ENCODE measurements at places on chromosomes 1 and 21.
A peak's percentile ranks its signal among the peaks of the same experiment; 100 is the strongest.

- DNase-seq = peak; percentile 46
Measured at GRCh38 chr1:209455145-209455544, 128.4 kb upstream of the CAMK1G start.

GRCh38 chr21:42599962-42600361, 53.5 kb upstream of the PDE9A start:
- DNase-seq = no peak

- DNase-seq = no peak
Measured at GRCh38 chr1:212119397-212119837, 83.9 kb downstream of the DTL start.

DNA sequence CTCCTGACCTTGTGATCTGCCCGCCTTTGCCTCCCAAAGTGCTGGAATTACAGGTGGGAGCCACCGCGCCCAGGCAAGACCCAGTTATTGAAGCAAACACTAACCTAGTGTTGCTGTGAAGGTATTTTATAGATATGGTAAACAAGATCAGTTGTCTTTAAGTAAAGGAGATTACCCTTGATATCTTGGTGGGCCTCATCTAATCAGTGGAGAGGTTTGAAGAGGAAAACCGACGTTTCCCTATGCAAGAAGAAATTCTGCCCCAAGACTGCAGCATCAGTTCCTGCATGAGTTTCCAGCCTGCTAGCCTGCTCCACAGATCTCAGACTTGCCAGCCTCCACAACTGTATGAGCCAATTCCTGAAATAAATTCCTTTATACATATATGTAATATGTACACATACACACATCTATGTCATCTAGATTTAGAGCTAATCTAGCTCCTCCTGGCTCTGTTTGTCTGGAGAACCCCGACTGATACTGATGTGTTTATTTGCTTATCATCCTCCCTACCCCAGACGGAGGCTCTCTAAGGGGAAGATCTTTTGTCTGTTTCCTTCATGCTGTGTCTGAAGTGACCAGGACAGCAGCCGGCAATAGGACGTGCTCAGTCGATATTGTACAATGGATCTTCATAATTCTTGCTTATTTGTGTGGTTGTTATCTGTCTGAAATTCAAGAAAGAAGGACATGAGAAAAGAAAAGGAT, 90.9 kb downstream of the IER5 start:
- no peak for DNase-seq

GRCh38 chr21:29130270-29130969, at the start of gene MAP3K7CL:
MAP3K7CL (plus strand) TSS chr21:29130644; CDS start chr21:29133345, 2,701 bp downstream.
- peak; percentile 98 for DNase-seq

- DNase-seq = no peak
Measured at GRCh38 chr1:1067860-1068516, 6.1 kb downstream of the RNF223 start.

- no peak for DNase-seq
Measured at GRCh38 chr1:204828352-204828850, 42.3 kb upstream of the NFASC start.

GRCh38 chr1:115134850-115135480, 45.7 kb upstream of the TSPAN2 start:
- DNase-seq = peak; percentile 99

GRCh38 chr1:193589597-193590040, 403.2 kb upstream of the B3GALT2 start:
- no peak for DNase-seq

DNA sequence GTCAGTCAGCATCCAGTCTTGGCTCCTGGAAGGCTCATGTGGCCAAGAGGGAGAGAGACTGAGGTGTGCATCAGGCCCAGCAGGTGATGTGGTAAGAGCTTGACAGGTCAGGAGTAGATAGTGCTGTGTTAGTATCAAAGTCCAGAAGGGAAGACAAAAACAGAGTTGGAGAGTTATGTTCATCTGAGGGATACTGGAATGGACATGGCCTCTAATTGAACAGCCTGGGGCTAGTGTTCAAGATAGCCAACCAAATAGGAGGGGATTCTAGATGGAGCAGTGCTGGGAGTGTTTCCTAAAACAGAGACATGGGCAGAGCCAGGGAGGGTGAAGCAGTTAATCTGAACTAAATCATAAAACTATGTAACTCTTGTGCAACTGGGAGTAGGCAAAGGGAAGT, 120.7 kb upstream of the MARK1 start:
- DNase-seq = no peak

GRCh38 chr1:48216941-48217340, 5.6 kb upstream of the SLC5A9 start:
- no peak for DNase-seq

GRCh38 chr1:9018333-9018732, 7.9 kb downstream of the SLC2A7 start:
- no peak for DNase-seq

DNA sequence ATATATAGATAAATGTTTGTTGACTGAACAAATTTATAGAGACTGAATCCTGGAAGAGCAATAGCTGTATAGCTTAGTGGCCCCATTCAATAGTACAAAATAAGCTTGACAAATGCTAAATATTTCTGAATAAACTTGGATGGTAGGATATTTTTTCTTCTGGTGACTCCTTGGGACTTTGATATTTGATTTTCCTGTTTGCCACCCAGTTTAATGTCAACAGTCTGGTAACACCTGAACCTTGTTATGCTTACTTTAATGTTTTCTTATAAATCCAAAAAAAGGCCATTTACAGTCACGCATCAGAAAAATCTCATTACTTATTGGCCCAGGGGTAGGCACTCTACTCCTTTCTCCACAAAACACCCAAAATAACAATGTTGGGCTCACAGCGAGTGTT, 30.8 kb downstream of the WDR64 start:
- no peak for DNase-seq

GRCh38 chr1:36934061-36934460, 100.3 kb downstream of the GRIK3 start:
- DNase-seq = no peak

- no peak for DNase-seq
Measured at GRCh38 chr21:14356746-14357145, 26.2 kb downstream of the HSPA13 start.

DNA sequence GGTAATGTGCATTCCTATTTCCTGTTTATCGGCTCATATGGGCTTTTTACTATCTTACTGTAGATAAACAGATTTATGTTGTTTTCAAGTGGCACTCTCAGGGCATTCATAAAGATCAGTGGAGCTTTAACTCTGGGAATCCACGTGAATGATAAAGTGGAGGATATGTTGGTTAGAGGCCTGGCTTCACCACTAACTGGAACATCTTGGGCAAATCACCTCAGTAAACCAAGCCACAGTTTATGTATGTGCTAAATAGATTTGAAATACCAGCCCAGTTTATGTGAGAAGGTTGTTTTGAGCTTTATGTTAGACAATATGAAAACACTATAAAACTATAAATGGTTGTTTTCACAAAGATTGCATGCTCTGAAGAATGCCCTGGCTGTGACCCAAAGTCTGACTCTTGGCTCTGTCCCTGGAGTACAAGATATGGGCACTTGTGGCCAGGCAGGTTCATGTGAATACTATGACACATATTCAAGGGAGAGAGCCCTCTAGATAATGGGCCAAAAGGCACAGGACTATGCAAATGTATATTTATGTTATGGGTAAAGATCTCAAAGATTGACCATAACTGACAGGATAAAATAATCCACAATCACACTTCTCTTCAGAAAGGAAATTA, 36.7 kb downstream of the FAM163A start:
- DNase-seq = no peak

DNA sequence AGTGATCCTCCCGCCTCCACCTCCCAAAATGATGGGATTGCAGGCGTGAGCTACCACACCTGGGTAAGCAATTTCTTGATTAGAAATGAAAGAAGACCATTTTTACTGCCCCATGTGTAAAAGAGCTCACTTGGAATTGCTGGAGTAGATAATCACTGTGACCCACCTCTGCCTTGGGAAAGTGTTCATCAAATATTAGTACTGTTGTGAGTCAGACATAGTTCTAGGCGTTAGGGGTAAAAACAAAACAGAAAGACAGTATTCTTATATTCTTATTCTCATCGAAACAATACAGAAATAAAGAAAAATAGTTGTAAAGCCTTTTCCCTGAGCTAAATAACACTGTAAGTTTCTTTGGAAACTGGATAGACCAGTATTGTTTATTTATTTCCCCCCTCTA, 36.2 kb downstream of the CELF3 start:
- peak; percentile 26 for DNase-seq

DNA sequence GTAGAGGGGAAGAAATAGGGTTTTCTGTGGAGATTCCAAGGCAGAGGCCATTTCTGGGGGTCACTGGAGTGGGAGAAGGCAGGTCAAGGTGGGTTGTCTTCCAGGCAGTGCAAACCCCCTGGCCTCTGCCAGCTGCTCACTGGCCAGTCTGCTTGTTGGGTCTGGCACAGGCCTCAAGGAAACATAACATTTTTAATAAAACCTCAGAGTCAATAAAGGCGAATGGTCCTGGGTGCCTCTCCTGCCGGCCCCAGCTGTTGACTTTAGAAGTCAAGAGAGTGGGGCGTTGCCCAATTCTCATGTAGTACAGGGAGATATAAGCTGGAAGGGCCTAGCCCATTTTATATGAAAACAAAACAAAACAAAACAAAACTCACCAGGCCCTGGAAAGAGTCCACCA, 36.6 kb downstream of the RUNX3 start:
- no peak for DNase-seq

- no peak for DNase-seq
Measured at GRCh38 chr1:48761411-48761810, 15.3 kb downstream of the BEND5 start.

DNA sequence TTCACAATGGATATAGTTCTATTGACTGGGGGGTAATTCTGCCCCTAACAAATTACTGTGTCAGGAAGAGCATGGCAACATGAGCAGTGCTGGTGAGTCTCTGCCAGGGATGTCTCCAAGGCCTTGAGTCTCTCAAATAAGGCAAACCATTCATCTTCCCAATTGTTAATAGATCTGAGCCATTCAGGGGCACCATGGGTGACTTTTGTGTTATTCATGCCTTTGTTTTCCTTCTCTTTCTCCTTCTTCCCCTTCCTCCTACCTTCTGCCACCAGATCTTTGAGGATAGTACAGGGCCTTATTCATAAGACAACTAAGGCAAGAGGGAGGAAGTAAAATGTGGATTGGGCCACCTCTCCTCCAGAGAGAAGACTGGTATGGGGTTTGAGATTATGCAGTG, at the start of gene RGSL1:
RGSL1 (plus strand) TSS at position 60 of the 400 bp plus-strand sequence; CDS start at position 80, 20 bp downstream.
- no peak for DNase-seq

DNA sequence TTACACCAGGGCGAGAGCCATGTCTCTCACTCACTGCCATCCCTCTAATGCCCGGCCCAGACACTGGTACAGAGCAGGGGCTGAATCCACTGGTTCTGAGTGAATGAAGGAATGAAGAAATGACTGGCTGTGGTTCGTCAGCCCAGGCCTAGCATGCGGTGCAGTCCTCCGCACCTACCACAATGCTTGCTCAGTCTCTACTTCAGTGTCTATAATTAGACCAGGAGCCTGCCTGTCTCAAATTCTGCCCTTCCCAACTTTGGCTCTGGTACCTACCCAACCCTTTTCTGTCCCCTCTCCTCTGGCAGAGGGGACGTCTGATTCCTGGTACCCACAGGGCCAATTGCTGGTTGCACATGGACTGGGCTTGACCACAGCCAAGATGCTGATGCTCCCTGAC, 118.2 kb upstream of the GRIK3 start:
- DNase-seq = no peak

Data from RCC 7860 (cell line).